ENCODE measurements at places on chromosomes 2 and 18. TPM values are rescaled to one million over a fixed set of nuclear protein-coding genes. Genes with fewer than 3 reads are reported as not detected.

Gene SIX3
- total RNA-seq, result not detected

Gene LONRF2
- 0.21 TPM for total RNA-seq

GRCh38 chr2:163646687-163647086, 89.1 kb downstream of the FIGN start:
- no peak for DNase-seq
- H3K27me3 ChIP-seq, result no peaks in the 10 kb centered on the region
- H3K4me3 ChIP-seq, result no peak overlapping the region
- H3K36me3 ChIP-seq, result no peaks in the 10 kb centered on the region
- H3K27ac ChIP-seq, result no peak overlapping the region
- H3K4me1 ChIP-seq, result no peaks in the 10 kb centered on the region

GRCh38 chr18:42363446-42364441, 408.7 kb downstream of the PIK3C3 start:
- no peak for DNase-seq
- no peaks in the 10 kb centered on the region for H3K27me3 ChIP-seq
- H3K4me1 ChIP-seq, result no peaks in the 10 kb centered on the region

DNA sequence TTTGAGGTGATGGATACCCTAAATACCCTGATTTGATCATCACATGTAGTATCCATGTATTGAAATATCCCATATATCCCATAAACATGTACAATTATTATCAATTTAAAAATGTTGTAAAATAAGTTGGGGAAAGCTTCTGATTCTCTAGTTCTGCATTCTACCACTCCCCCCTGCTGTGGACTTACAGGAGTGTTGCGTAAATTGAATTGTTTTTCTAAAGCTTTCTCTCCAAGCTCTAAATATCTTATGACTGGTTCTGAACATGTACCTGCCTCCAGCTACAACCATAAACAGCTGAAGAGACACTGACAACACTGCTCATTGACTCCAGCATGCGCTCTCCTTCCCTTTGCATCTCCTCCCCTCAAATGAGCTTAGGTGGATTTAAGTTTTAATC, 145.2 kb downstream of the MGAT5 start:
- H3K4me3 ChIP-seq, result no peak overlapping the region
- H3K36me3 ChIP-seq, result no peaks in the 10 kb centered on the region
- no peaks in the 10 kb centered on the region for H3K27me3 ChIP-seq
- peaks cover 2% of the 10 kb centered on the region for H3K4me1 ChIP-seq
